Stimulated activated CD8-positive, alpha-beta memory T cell treated with anti-CD3 and anti-CD28 coated beads, Interleukin-2, amount 100 ng/mL, for 48 hours (primary cell): ENCODE measurements at places on chromosomes 7 and 10.

- DNase-seq, result no peak
Measured at GRCh38 chr10:130915065-130915464, 396.5 kb downstream of the TCERG1L start.

- no peak for DNase-seq
Measured at GRCh38 chr10:75033399-75034130, 77.9 kb upstream of the SAMD8 start.

GRCh38 chr10:69464801-69465401, 13.6 kb downstream of the TSPAN15 start:
- DNase-seq, result no peak

- DNase-seq, result no peak
Measured at GRCh38 chr10:123485341-123485960, 180.7 kb upstream of the GPR26 start.

DNA sequence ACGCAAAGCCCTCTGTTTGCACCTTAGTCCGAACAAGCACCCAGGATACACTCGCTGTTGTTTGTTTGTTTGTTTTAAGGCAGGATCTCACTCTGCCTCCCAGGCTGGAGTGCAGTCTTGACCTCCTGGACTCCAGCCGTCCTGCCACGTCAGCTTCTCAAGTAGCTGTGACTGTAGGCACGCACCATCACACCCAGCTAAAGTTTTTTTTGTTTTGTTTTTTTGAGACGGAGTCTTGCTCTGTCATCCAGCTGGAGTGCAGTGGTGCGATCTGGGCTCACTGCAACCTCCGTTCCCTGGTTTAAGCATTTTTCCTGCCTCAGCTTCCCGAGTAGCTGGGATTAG, 76.8 kb downstream of the CTBP2 start:
- no peak for DNase-seq
